ENCODE measurements at places on chromosomes 16 and 17.
A peak's percentile ranks its signal among the peaks of the same experiment; 100 is the strongest.

GRCh38 chr17:34071886-34072420, 183.1 kb upstream of the CCL2 start:
- DNase-seq = no peak

DNA sequence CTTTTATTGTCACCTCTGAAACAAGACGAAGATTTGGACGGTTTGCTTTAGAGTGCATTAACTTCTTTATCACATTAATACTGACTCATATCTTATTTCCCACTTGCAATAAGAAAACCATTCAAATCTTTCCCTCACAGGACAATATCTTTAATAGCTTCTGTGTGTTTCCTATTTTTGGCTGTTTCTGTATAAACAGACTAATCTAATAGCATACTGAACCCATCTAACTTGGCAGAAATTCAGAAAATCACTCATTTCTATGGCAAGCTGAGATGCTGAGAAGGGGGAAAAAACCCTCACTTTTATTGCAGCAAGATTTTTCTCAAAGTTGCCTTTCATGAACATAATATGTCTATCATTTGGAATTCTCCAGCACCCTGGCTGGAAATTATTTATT, 524.9 kb downstream of the WWOX start:
- DNase-seq = no peak

DNA sequence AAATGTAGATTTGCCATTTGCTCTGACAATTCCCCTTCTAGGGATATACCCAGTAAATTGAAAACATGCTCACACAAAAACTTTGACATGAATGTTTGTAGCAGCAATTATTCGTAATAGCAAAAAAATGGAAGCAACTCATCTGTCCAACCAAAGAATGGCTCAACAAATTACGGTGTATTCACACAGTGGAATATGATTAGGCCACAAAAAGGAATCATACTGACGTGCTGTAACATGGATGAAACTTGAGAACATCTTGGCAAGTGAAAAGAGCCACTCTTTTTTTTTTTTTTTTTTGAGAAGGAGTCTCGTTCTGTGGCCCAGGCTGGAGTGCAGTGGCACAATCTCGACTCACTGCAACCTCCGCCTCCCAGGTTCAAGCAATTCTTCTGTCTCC, 24.1 kb upstream of the SPNS3 start:
- DNase-seq = no peak

GRCh38 chr17:31527606-31528005, 136.1 kb downstream of the RAB11FIP4 start:
- DNase-seq = no peak

- no peak for DNase-seq
Observed at GRCh38 chr17:66094727-66095126, 97.2 kb downstream of the CEP112 start.

GRCh38 chr17:63434951-63435571, 11.0 kb downstream of the CYB561 start:
- DNase-seq = peak; percentile 76

DNA sequence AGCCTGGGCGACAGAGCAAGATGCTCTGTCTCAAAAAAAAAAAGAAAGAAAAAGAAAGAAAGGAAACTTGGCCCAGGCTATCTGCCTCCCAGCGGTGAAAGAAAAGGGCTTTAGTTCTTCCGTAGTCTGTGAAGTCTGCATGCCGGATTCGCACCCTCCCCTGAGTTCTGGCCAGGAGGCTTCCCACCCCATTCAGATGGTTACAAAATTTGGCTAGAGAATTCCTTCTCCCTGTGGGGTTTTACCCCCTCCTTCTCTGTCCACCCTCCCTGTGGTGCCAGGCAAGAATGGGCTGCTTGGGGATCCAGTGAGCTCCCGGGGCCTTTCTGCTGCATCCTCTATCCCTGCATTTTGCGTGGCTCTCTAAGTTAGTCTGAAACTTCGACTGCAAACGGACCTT, 37.8 kb downstream of the PAFAH1B1 start:
- DNase-seq = no peak

DNA sequence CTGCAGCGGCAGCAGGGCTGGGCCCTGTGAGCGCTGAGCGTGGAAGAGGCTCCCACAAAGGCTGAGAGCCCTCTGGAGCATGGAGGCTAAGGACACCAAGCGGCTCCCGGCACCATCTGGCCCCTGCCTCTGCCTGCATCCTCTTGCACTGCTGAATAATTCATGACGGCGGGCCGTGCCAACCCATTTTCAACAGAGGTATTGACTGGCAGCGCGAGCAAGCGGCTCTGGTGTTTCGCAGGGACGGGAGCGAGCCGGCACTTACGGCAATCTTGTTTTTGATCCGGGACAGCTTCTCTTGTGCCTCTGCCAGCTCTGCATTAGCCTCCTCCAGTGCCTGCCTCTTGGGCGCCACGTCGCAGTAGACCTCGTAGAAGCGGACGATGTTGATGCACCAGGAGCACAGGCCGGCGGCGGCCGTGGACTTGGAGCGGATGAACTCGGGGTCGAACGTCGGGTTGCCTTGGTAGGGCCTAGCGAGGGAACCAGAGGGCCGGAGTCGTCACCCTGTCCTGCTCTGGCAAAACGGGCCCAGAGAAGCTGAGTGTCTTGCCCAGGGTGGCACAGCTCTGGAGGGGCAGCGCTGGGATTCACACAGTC, 80.4 kb downstream of the PGS1 start:
- no peak for DNase-seq

DNA sequence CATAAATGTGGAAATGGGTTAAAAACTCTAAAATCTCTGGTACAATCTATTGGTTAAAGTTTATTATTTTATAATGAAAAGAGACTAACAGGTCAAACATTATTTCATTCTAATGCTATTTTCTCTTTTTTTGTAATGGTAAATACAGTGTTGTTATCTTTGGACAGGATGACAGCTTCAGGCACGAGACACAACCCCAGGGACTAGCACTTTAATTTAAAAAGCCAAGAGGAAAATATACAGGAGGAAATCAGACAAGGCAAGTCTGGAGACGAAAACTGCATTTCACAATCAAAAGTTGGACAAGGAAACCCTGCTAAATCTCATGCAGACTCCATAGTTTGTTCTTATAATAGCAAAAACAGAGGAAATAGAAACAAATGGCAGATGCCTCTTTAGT, 589.1 kb upstream of the CDH8 start:
- no peak for DNase-seq

- DNase-seq = no peak
Observed at GRCh38 chr17:39016193-39017153, 49.3 kb upstream of the FBXO47 start.

GRCh38 chr17:74736513-74737298, at the start of gene RAB37:
Gene RAB37 (plus strand): TSS chr17:74737256. CDS start chr17:74737273, 17 bp downstream.
- DNase-seq = peak; percentile 87

DNA sequence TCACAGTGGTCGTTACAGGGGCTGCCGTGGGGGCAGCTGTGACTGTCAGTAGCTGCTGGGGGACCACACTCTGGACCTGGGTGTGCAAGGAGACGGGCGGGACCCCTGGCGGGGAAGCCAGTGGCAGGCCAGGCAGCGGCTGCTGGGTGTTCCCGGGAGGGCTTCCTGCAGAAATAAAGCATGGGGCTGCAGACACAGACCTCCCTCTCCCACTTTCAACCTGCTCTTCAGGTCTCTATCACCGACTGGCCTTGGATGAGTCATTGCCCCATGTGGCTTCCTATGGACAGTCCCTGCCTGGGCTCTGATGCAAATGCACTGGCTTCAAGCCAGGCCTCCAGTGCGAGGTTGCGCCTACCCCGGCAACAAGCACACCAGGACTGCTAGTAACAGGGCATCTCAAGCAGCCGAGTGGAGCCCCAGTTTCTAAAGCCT, 17.2 kb downstream of the SREBF1 start:
- peak; percentile 95 for DNase-seq

DNA sequence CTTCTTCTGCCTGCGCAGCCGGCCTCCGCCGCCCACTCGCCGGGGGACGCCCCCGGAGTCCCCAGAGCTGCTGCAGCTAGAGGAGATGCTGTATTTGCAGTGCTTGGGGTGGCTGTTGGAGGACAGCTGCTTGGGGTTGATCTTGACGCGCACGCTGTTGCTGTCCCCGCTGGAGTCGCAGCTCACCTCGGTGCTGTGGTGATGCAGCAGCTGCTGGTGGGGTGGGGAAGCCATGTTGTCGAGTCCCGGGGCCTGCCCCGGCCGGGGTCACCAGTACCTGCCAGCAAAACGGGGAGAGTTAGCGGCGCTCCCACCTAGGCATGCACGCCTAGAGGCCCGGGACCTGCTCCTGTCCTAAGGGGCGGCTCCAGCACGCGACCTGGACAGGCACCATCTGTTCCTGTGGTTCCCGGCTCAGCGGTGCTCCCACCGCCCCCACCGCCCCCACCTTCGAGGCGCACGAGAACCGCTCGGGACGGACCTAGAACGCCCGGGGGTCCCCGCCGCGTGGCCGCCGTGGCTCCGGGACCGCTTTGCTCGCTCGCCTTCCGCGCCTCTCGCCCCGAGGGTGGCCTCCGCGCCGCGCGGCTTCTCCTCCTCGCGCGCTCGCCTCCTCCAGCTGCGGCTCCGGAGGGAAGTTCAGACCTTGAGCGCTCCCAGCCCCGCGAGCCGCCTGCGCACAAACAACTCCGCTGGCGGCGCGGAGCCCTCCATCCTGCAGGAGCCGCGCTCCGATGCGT, 863 bp downstream of the ADCY9 start:
- peak; percentile 71 for DNase-seq

DNA sequence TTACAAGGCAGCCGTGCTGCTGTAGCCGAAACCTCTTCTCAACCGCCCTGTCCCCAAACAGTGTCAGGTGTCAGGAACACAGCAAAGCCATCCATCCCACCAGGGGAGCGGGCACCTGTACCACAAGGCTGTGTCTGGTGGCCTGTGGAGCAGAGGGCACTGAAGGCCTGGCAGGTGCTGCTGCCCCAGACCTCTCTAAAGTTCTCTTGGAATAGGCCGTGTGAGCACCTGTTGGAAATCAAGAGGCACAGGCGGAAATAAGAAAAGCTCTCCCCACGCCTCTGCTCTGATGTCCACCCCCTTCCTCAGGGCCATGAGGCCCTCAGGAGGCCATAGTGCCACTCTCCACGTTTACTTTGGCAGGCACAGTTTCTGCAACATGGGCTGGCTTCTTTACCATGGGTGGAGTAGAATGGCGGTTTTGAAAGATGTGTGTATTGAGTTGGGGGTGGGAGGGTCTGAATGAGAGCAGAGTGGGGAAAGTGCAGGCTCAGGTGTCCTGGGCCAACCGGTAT, 99.9 kb upstream of the ZNF750 start:
- DNase-seq = no peak

- no peak for DNase-seq
Observed at GRCh38 chr17:7281953-7282751, 634 bp downstream of the SLC2A4 start.

DNA sequence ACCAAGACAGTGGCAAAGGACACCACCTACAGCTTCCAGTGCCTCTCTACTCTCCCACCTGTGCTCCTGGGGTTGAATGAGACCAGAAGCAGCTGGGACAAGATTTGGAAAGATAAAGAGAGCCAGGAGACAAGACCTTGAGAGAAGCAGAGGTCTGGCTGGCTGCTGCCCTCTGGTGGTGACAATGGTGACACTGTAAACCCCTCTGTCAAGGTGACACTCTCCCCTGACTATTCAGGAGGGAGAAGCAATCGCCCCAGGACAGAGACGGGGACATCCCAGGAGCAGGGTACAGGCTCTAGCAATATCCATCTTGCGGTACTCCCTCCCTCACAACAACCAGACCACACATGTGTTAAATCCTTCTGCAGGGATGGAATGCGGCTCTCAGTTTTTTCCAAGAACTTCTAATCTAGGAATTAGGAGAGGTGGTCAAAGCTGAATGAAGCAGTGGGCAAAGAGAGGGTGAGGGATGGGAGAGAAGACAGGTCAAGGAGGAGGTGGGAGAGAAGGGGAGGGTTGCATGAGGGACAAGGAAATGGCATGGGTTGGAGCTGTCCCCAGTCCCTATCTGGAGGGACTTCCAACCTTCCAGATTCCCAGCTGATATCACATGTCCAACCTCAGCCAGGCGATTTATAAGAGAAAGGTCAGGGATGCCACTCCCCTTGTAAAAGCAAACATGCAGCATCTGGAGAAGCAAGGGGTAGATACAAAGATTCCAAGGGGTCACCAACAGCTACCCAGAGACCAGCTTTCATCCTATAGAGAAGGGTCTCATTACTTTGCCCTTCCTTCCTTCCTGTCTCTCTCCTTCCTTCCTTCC, 2.9 kb downstream of the PHOSPHO1 start:
- peak; percentile 80 for DNase-seq

DNA sequence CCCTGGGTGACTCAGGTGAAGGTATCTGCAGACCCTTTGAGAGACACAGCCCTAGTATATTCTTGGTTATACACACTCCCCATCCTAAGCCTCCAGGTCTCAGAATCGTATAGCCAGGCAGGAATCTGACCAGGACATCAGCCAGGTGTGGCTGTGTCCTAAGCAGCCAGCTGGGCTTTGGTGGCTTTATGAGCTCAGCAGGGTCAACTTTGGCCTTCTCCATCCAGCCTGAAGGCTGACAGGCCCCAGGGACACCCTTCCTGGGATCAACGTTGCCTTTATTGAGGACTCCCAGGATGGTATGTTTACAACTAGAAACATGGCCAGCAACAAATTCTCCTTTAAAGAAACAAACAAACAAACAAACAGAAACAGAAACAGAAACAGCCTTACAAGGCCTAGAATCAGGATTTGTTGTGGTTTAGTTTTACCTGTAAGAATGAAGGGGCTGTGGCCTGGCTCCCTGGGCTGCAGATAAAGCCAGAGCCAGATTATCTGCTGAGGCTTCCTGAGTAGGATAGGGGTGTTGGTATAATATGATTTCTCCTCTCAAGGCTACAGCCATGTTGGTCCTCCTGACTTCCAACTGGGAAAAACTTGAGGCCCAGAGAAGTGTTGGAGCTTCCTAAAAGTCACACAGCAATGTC, 8.5 kb downstream of the KIF19 start:
- no peak for DNase-seq

DNA sequence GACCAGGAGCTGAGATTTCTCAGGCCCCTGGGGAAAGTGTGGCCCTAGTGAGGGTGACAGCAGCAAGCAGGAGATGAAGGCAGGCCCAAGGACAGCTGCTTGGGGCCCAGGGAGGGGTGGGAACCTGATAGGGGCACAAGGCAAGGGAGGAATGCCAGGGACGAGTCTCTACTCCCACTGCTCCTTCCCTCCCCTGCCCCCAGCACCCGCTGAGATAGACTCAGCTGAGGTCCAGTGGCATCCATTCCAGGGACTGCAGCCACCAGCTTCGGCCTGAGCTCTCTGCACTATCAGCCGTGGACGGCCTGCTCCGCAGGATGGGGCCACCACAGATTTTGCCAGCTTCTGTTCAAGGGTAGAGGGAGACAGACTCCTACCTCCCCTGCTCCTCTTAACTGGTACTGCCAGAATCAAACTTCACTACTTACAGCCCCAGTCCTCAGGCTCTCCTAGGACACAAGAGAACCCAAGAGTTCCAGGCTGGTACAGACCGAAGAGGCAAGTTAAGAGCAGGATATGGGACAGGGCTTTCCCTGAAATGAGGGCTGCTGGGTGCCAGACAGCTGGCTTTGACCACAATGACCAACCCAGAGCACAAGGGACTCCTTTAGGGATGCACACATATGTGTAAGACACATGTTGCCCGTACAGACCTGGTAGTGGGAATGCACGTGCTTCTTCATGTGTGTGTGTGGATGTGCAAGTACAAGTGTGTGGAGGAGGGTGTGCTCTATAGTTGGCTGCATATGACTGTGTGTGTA, 5.5 kb downstream of the CACNB1 start:
- DNase-seq = no peak

All from A549 (cell line).